ENCODE measurements at places on chromosomes 12 and 14.

DNA sequence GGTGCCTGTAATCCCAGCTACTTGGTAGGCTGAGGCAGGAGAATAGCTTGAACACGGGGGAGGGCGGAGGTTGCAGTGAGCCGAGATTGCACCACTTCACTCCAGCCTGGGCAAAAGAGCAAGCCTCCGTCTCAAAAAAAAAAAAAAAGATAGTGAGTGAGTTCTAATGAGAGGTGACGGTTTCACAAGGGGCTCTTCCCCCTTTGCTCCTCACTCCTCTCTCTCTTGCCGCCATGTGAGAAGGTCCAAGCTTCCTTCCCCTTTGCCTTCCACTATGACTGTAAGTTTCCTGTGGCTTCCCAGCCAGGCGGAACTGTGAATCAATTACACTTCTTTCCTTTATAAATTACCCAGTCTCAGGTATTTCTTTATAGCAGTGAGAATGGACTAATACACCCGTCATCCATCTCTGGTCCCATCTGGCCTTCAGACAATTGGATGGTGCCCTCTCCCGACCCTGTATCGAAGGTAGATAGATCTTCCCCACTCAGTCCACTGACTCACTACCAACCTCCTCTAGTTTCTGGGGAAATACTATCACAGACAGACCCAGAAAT, 27.0 kb upstream of the RCOR1 start:
- DNase-seq, result no peak

DNA sequence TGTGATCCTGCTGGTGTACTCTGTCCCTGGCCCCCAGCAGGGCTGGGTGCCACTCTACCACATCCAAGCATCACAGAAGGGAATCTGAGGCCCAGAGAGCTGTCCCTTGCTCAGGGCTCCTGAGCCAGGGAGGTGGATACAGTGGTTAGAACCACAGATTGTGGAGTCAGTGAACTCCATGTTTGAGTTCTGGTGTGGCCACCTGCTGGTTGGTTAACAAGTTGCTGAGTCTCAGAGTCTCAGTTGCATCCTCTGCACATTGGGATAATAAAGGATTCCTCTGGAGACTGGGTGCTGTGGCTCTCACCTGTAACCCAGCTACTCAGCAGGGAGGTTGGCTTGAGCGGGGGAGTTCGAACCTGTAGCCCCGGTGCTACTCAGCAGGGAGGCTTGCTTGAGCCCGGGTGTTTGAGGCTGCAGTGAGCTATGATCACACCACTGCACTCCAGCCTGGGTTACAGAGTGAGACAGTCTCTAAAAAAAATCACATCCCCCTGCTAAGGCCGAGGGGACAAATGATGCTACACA, 39.4 kb downstream of the MVK start:
- DNase-seq, result no peak

- no peak for DNase-seq
Measured at GRCh38 chr12:76449993-76450392, 101.8 kb upstream of the BBS10 start.

DNA sequence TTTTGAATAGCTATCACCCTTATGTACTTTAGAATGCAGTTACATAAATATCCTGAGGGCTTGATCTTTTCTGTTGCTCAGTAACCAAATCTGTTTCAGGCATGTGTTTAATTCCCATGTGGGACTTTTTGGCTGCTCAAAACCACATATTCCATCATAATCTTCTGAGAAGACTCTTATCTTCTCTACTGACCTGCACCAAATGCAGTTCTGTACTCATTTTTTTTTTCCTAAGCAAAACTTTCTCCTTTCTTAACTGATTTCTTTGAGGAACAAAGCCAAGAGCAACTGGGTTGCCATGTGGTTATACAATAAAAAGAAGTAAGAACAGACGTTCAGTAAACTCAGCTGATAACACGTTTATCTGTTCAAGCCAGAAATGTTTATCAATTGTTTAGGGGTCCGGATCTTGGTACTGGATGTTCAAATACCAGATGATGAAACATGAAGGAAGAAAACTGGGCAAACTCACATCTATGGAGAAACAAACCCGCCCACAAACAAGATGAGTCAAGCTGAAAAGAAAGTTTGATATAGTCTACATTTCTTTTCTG, 50.1 kb downstream of the TMEM132C start:
- no peak for DNase-seq

DNA sequence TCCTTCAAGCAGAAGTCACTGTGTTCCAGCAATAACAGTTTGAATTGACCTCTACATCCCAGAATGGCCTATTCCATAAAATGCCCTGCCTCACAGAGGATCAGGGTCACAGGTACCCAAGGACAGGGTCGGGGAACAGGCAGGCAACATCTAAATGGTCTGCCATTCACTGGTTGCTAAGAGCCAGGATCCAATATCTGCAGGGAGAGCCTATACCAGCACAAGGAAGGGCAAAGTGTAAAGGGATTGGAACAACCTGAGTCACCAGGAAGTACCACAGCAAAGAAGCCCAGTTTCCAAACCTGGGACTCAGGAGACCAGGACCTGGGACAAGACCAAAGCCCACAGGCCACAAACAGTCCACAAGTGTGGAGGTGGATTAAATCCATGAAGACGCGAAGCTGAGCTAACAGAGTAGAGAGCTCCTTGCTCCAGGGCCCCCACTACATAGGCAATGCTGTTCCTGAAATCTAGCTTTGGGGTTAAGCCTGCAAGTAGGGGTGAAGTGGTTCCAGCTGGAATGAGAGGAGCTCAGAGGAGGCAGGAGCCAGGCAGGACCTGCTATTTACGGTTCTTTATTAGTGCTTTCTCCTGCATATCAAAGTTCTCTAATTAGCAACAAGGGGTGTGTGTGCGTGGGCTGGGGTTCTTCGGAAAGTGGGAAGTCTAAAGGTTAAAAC, 274.3 kb downstream of the BCL11B start:
- DNase-seq, result no peak

GRCh38 chr12:52446367-52447045, 5.4 kb downstream of the KRT6B start:
- no peak for DNase-seq

- DNase-seq, result no peak
Measured at GRCh38 chr12:57739914-57740538, 1.5 kb upstream of the AGAP2 start.

DNA sequence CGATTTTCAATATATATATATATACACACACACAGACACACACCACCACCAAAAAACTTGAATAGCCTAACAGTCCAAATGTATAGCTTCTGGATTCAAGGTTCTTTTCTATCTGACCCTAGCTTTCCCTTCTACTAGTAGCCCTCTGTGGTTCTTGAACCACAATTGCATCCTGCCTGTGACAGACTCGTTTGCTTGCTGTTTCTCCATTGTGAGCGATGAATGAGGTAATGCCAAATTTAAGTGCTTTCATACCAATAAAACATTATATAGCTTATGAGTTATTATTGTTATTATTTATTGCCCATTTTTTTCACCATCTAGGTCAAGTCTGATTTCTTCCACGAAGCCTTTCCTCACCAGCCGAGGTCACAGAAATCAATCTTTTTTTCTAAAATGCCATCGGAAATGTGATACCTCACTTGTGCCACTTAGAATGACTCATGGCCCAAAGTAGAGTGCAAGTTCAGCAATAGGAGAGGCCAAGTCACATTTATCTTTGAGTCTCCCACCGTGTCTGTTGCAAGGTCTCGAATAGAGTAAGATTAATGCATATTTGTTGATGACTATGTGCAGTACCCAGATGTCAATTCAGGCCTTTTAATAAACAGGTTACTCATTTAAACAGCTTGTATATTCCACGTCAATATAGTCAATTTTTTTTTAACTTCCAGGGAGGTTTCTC, 1015.8 kb upstream of the SEL1L start:
- DNase-seq, result no peak

GRCh38 chr14:103336191-103336590, 2.2 kb downstream of the EIF5 start:
- DNase-seq, result no peak

DNA sequence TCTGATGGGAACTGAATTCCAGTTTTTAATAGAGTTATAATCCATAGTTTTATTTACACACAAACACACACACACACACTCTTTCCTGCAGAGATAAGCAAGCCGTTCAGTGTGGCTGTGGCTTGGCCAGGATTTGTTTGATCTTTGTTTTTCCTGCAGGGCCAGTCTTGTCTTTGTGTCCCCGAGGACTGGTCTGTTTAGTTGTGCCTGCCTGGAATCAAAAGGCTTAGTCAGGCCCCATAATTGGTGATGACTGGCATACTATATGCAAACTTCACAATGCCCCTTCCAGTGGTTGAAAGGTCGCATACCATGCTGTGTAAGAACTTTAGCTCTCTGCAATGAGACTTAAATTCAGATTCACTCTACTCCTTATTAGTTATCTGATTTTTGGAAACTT, 26.0 kb downstream of the WBP11 start:
- peak; percentile 7 for DNase-seq

GRCh38 chr14:35073486-35073885, 27.4 kb downstream of the FAM177A1 start:
- no peak for DNase-seq

DNA sequence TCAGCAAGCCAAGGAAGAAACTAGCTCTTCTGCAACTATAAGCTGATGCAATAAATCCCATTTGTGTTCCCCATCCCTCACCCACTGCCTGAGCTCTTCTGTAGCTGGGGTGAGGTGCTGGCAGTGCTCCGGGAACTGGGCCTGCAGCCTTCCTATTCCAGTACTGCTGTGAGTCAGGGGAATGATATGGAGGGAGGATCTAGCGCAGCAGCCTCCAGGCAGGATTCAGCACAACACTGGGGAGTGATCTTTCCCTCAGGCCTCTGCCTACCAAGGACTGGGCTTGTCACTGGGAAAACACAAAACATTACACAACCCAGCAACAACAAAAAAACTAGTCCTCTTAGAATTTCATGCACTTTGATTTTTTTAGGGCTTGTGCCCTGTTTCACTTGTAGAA, 58.7 kb downstream of the ST8SIA1 start:
- no peak for DNase-seq

DNA sequence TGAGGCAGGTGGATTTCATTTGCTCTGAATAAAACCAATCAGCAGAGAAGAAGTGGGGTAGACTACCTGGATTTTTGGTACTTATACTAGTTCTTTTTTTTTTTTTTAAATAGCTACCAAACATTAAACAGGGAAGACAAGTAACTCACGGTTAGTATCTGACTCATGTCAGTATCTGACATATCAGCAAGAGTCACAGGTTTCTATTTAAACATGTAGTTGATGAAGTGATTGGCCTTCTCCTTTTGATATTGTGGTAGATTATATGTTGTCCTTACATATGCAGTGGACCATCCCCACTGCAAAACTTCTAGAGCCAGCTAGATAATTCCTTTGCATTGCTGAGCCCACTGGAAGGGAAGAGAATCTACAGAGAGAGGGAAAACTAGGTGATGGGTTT, 208.0 kb downstream of the ANO6 start:
- DNase-seq, result no peak

- DNase-seq, result no peak
Measured at GRCh38 chr14:56963381-56963780, 153.1 kb upstream of the OTX2 start.

- no peak for DNase-seq
Measured at GRCh38 chr12:26647088-26647487, 185.9 kb downstream of the ITPR2 start.

- DNase-seq, result no peak
Measured at GRCh38 chr12:64735442-64735841, 23.8 kb downstream of the GNS start.

- no peak for DNase-seq
Measured at GRCh38 chr14:62914025-62914424, 131.2 kb downstream of the KCNH5 start.

DNA sequence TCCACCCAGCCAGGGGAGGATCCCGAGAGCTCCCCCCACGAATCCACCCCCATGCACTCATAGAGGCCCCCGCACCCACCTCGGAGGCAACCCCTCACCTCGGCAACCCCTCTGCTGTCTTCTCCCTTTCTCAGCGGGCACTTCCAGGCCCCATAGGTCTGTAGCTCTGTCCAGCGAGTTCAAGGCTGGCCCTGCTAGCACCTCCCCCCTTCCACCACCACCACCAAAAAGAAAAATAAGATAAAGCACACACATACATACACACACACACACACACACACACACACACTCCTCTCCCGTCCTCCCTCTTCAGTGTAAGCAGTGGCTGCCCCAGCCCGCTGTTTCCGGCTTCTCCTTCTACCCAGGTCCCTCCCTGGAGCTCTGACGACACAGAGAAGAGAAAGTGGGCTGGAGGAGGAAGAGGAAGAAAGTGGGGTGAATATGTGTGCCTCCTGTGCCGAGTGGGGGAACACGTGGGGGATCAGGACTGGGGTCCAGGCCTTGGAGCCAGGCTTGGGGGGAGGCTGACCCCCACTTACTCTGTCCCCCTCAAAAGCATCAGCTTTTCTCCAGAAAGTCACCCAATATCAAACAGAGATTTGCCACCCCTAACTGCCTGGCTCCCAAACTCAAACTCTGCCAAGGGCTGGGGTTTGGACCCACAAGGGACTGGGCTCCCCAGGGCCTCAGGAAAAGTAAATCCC, at the start of gene STAT6:
STAT6 (minus strand) TSS at position 332 of the 704 bp plus-strand sequence. CDS start 3,084 bp downstream, outside the sequence.
- no peak for DNase-seq

DNA sequence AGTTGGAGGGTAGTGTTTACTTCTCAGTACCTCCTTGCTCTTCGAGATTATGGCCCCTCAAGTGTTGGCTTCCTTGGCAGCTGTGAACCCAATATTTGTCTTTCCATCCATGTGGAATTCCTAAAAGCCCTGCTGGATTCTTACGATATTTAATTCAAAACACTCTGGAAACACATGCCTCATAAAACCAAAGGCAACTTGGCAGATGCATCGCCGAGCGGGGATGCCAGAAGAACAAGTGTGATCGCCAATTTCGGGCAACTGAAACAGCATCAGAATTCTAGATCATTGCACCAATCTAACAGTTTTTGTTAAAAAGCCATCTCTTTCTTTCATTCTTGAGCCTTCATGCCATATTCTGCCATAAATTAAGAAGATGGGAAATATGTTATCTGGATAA, 934.4 kb downstream of the AACS start:
- no peak for DNase-seq

DNA sequence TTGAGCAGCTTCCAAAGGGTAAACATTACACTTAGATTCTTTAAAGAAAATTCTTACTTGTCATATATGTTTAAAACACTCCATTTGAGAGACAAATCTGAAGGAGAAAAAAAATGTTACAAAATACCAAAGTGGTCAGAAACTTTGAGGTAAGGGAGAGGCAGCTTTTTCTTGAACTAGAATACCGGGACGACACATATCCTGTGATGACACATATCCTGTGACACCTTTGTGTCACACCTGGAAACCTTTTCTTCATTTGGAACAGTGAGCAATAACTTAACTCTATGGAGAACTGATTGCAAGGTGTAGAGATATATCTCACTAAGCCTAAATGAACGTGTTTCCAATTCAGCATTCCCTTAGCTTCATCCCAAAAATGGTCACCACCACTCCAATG, 4.6 kb upstream of the GRIN2B start:
- no peak for DNase-seq
